Germinal center (tissue), 1 donor: ENCODE measurements at places on chromosomes 1 and 21.

DNA sequence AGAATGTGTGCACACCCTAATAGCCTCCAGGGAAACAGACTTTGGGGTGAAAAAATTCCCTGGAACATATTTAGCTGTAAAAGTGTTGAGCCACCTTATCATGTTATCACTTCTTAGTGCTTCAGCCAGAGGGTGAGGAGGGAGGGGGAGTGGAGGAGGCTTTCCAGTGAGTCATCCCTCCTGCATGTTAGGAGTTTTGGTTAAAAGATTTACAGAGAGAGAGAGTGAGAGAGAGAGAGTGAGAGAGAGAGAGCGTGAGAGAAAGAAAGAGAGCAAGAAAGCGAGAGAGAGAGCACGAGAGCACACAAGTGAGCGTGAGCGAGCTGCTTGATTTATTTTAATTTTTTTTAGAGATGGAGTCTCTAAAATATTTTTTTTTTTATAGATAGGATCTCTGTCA lies 13.5 kb upstream of the CACNA1E start:
- no peak for DNase-seq

DNA sequence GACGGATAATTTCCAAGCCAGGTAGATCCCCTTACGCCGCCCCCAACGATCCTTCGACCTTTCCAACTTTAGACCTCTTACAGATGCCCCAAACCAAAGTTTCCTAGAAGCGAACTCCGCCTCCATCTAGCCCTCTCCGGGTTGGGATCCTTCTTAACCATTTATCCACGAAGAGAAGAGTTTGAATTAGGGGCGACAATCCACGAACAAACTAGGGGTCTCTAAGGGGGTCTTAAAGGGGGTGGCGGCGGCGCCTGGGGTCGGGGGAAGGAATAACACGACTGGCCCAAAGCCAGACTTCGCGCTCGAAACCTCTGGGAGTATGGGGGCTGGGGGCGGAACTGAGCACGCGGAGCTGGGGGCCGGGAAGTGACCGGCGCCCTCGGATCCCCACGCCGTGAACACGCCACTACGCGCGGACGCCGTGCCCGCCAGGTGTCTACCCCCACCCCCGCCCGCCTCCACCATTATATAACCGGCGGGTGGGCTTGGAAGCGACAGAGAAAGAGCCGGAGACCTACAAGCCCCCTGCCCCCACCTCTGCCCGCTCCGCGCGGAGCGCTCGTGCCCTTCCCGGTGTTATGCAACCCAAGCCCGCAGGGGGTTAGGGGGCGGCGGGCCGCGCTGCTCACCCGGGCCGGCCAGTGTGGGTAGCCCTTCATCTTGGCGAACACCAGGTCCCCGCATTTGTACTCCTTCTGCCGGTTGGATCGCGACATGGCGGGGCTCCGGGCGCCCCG lies 594 bp downstream of the HDGF start:
- DNase-seq, result peak; percentile 52

GRCh38 chr21:38468989-38469388 lies 29.3 kb downstream of the ERG start:
- no peak for DNase-seq

GRCh38 chr1:1756661-1757421 lies 21.4 kb downstream of the NADK start:
- no peak for DNase-seq

DNA sequence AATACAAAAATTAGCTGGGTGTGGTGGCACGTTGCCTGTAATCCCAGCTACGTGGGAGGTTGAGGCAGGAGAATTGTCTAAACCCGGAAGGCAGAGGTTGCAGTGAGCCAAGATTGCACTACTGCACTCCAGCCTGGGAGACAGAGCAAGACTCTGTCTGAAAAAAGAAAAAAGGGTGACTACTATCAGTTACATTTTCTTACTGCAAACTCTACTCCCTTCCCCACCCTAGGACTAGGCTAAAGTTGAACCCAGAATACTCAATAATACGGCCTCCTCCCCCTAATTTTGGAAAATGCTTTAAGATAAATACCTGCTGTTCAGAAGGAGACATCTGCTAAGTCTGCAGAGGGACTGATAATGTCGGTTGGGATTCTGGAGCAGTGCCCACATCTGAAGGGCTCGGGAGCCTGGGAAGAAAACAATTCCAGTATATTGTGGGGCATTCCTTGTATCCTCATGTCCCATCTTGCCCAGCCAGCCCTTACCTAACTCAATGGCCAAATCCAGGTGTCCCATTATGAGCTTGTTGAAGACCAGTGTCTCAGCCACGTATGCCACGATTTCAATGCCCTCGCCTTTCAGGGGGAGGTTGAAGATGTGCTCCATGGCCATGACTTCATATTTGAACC lies 89.7 kb downstream of the ADCY10 start:
- DNase-seq, result no peak

GRCh38 chr21:31622397-31622796 lies 37.1 kb upstream of the SOD1 start:
- no peak for DNase-seq

DNA sequence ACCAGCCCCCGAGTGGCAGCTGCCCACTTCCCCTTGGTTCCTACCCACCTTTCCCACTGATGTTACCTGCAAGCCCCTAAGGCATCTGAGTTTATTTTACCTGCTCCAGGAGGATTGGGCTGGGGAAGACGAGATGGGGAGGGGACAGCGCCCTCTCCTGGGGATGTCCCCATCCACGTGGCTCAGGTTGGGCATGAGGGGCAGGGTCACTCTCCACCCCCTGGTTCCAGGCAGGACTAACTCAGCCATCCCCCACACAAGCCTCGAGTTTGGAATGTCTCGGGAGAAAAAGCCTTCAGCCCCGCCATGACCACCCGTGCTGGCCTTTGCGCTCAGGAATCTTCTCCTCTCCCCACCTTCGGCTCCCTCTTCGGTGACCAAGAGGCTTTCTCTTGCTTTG lies 90.0 kb downstream of the ARHGEF10L start:
- no peak for DNase-seq

- DNase-seq, result no peak
These were observed 22.5 kb downstream of the NSUN4 start for GRCh38 chr1:46363121-46363520.

DNA sequence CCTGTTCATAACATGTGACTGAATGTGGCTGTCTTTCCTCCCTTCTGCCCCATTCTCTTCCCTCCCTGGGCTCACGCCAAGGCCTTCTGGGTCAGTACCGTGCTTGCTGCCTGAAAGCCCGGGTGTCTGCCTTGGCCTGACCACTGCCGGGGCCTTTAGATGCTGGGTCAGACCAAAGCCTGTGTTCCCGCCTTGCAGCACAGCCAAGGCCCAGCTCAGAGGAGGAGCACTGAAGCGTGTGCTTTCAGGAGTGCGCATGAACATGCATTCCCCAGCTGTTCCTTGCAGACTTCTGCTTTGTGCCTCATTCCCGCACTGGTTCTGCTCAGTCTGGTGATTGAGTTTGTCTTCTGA lies 27.0 kb upstream of the SARS1 start:
- no peak for DNase-seq

DNA sequence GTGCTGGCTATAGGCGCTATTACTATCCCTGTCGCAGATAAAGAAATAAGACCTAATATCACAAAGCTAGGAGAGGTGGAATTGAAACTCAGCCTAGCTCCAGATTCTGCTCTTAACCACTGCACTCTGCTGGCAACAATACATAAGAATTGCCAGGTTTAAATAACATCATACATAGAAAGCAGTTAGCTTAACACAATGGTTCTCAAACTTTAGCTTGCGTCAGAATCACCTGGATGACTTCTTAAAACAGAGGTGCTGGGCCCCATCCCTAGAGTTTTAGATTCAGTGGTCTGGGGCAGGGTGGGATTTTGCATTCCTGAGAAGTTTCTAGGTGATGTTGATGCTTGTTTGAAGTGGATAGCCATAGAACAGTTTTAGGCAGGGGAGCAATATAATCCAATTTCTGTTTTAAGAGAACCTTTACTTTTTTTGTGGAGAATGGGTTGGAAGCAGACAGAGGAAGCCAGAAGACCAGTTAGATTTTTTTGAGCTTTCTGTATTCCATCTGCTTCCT lies 1.1 kb upstream of the POMGNT1 start:
- no peak for DNase-seq

DNA sequence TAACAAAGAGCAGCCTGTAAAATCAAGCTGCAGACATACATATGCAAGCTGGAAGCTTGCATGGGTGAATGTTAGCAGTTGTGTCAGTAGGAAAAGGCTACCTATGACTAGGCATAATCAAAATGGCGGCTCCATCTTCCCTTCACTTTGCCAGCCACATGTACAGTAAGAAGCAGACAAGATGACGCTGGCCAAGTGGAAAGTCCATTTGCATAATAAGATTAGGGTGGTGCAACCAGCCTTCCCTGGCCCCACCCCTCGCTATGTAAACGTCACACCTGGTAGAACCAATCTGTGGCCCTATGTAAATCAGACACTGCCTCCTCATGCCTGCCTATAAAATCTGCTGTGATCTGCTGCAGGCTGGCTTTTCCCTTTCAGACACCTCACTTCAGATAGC lies 171.9 kb upstream of the USP25 start:
- no peak for DNase-seq

DNA sequence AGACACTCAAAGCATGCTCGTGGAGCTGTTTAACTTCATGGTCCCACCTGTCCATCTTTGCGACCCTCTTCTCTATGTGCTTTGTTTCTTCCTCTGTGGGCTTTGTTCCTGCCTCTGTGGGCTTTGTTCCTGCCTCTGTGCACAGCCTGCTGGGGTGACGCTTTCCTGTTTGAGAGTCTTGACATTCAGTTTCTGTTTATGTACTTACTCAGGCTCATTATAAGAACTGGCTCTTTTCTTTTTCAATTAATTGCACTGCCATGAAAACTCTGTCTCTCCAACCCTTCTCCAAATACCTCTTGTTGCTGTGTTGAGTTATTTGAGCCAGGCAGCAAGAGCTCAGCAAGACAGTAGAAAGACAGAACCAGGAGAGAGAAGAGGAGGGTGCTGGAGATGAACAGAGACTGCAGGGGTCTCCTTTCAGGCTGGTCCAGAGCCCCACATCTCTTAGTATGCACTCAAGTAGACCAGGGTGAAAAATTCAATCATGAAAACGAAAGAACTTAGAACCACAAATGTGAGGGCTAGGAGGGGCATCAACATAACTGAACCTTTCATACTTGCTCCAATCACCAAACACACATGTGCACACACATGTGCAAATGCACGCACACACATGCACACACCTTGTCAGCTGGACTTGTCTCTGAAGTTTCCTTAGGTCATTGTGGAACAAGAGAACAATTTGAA lies 88.3 kb upstream of the SGIP1 start:
- peak; percentile 21 for DNase-seq

- DNase-seq, result no peak
These were observed 26.3 kb upstream of the IL20 start for GRCh38 chr1:206839006-206839560.

DNA sequence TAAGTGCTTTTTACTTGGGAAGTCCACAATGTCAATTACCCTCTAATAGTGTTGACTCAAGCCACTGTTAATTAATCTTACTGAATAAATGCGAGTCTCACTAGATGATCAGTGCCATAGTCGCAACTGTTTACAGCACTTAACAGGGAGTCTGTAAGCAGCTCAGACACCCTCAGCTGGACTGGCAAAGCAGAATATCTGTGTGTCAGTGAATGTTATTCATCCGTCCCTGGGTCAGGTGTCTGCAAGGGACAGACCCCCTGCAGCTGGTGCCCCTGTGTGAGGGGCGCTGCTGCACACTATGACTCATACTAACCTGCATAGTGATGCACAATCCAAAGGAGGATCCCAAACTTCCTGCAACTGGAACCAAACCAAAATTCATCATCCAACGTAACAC lies 306.5 kb downstream of the HHIPL2 start:
- DNase-seq, result no peak

- no peak for DNase-seq
These were observed 49.3 kb downstream of the RAB3GAP2 start for GRCh38 chr1:220222939-220223338.

- no peak for DNase-seq
These were observed 135.1 kb upstream of the PTGFR start for GRCh38 chr1:78355656-78356055.

DNA sequence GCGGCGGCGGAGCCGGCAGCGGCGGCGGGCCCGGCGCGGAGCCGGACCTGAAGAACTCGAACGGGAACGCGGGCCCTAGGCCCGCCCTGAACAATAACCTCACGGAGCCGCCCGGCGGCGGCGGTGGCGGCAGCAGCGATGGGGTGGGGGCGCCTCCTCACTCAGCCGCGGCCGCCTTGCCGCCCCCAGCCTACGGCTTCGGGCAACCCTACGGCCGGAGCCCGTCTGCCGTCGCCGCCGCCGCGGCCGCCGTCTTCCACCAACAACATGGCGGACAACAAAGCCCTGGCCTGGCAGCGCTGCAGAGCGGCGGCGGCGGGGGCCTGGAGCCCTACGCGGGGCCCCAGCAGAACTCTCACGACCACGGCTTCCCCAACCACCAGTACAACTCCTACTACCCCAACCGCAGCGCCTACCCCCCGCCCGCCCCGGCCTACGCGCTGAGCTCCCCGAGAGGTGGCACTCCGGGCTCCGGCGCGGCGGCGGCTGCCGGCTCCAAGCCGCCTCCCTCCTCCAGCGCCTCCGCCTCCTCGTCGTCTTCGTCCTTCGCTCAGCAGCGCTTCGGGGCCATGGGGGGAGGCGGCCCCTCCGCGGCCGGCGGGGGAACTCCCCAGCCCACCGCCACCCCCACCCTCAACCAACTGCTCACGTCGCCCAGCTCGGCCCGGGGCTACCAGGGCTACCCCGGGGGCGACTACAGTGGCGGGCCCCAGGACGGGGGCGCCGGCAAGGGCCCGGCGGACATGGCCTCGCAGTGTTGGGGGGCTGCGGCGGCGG lies 1.0 kb downstream of the ARID1A start:
- peak; percentile 62 for DNase-seq

GRCh38 chr1:89780721-89781120 lies 40.1 kb upstream of the LRRC8D start:
- no peak for DNase-seq

DNA sequence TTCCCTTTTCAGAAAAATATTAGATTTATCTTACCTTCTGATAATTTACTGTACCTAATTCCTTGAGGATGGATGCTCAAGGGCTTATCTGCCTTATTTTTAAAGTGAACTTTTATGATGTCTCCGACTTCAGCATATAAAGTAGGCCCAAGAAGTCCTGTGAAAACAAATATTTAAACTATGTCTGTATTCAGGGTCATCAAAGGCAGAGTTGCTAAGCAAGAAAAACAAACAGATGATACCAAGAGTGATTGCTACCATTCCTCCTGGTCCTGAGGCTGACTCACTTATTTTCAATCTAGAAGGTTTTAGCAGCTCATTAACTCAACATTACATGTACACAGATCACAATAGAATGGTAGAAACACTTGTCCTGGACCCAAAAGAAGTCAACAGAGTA lies 14.1 kb downstream of the F5 start:
- DNase-seq, result no peak

- DNase-seq, result no peak
These were observed 88.0 kb downstream of the XCL2 start for GRCh38 chr1:168455764-168456163.
